Osteocyte (in vitro differentiated cells): ENCODE measurements at places on chromosomes 4 and X. TPM values are rescaled to one million over a fixed set of nuclear protein-coding genes. Genes with fewer than 3 reads are reported as not detected.

DNA sequence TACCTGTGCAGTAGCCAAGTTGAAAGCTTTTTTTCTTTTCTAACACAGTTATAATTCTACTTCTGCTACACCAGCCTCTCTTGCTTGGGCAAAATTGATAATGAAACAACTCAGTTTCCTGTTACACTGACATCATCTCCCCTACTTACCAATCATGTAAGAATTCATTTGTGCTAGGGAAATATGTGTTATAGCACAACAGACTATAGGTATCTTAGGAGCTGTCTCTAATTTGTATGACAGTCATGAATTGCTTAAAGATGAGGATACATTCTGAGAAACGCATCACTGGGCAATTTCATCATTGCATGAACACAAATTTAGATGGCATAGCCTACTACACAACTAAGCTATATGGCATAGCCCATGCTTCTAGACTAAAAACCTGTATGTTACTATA is 246.3 kb upstream of the ANKRD50 start:
- no peak for DNase-seq

DNA sequence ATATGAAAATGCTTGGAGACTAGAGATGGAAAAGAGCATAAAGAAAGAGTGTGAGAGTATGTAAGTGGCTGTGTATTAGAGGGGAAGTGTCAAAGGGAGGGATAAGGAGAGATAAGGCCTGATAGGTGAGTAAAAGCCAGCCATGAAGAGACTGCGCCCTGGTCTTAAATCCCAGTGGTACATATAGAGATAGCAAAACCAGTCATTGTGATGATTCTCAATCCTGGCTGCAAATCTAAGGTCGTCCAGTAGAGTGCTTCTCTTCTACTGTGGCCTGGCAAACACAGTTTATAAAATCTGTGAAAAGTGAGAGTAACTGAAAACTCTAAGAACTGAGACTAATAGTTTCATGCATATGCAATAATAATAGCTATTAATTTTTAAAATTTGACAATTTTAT is 86.9 kb downstream of the MAB21L2 start:
- no peak for DNase-seq

The MYOZ2 gene
- total RNA-seq: not detected in 2 replicates

The DCAF12L2 gene
- not detected in 2 replicates for total RNA-seq

The NLGN4X gene
- total RNA-seq: not detected in 2 replicates

The PCDH10 gene
- 11.0 and 14.6 TPM in 2 replicates for total RNA-seq

The BEND2 gene
- total RNA-seq: not detected in 2 replicates

The TCEANC gene
- total RNA-seq: 3.6 and 4.7 TPM in 2 replicates
